ENCODE measurements at places on chromosomes 11 and 22. TPM values are rescaled to one million over a fixed set of nuclear protein-coding genes. Genes with fewer than 3 reads are reported as not detected.

The ART1 gene
- total RNA-seq = 0.17 TPM

DNA sequence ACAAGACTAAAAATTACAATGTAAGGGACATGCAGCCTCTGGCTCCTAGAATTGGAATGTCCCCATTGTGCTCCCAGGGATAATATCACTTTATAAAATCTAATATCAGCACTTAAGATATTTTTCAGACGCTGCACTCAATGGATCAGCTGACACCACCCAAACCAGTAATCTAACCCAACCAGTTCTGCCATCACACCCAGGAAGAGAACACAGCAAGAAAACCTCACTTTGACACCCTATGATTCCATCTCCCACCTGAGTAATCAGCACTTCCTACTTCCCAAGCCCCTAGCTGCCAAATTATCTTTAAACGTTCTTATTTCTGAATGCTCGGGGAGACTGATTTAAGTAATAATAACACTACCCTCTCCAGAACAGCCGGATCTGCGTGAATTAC, 2.6 kb downstream of the CASP4 start:
- ATAC-seq = no peak

The TCN2 gene
- total RNA-seq = 1.1 TPM

DNA sequence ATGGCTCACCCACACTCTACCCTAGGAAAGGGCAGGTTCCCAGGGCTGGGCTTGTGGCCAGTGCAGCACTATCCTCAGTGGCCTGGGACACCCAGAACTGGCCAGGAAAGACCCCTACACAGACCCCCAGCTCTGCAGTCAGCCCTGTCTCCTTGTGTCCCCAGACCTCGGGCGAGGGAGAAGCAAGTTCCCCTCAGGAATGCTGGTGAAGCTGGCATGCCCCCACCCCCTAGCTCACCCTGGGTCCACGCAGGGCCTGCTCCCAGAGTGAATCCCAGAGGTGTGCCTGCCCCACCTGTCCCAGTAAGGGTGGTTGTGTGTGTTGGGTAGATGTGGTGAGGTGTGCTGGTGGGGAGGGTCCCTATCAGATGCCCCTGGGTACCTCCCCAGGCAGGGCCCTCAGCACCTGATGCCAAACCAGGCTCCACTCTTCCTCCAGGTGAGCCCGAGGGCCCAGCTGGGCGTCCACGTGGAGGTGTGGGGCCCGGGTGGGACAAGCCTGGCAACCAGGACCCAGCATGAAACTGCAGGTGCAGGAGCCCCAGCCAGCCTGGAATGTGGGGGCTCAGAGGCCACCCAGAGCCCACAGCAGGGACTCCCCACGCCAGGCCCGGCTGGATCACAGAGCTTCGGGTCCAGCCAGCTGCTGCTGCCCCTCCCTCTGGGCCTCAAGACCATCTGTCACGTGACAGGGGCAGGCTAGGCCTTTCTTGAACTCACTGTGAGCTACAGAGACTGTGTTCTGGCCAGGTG, 48.4 kb upstream of the KCNQ1OT1 start:
- peak; percentile 34 for ATAC-seq

The C11orf86 gene
- total RNA-seq = not detected

- no peak for ATAC-seq
These were observed 63.7 kb downstream of the PACSIN2 start for GRCh38 chr22:42951093-42951710.

GRCh38 chr11:113177671-113178070, 136.7 kb upstream of the TTC12 start:
- no peak for ATAC-seq

- peak; percentile 93 for ATAC-seq
These were observed 28.2 kb downstream of the LRRC32 start for GRCh38 chr11:76642341-76642740.

The RAG2 gene
- total RNA-seq = 1.4 TPM

- ATAC-seq = no peak
These were observed 44.3 kb downstream of the KCNQ1 start for GRCh38 chr11:2489083-2489482.

DNA sequence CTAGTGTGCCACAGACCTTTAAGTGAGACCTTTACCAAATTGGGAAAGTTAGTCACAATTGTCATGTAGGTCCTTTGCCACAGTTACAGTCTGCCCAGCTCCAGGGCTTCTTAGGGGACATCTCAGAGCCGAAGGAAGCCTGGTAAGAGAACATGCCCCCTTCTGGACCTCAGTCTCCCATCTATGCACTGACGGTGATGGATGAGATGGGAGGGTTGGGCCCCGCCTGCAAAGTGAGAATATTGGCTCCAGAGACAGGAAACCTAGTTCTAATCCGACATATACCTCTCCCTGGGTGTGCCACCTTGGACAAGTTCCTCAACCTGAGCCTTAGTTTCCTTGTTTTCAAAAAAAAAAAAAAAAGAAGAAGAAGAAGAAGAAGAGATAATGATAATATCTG, 85.1 kb upstream of the NAV2 start:
- no peak for ATAC-seq

GRCh38 chr11:117411736-117412135, 84.1 kb downstream of the CEP164 start:
- ATAC-seq = no peak

DNA sequence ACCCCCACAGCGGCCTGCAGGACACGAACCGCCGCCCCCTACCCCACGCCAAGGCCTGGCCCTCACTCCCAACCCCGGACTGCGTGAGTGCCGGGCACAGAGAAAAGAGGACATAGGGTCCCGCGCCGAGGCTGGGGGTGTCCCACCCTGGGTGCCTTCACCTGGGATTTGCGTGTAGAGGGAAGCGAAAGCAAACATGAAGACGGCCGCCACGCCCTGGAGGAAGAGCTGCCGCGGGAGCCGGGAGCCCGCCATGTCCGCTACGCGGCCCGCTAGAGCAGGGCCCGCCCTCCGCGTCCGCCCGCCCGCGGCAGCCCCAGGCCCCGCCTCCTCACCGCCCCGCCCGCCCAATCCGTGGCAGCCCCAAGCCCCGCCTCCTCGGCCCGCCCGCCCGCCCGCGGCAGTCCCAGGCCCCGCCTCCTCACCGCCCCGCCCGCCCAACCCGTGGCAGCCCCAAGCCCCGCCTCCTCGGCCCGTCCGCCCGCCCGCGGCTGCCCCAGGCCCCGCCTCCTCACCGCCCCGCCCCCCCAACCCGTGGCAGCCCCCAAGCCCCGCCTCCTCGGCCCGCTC, at the start of gene LMF2:
Gene LMF2 (minus strand): TSS at position 282 of the 570 bp plus-strand sequence. CDS start 27 bp downstream, at position 255.
- peak; percentile 71 for ATAC-seq

The MPEG1 gene
- 0.05 TPM for total RNA-seq

GRCh38 chr11:6402061-6402470, 11.8 kb downstream of the SMPD1 start:
- no peak for ATAC-seq
